ENCODE measurements at places on chromosomes 11 and 22.

GRCh38 chr11:93528252-93528651, 14.9 kb downstream of the SMCO4 start:
- no peak for DNase-seq

- no peak for DNase-seq
Observed at GRCh38 chr22:16963189-16963945, 44.7 kb downstream of the GAB4 start.

GRCh38 chr22:26025626-26026025, 143.6 kb upstream of the SEZ6L start:
- no peak for DNase-seq

DNA sequence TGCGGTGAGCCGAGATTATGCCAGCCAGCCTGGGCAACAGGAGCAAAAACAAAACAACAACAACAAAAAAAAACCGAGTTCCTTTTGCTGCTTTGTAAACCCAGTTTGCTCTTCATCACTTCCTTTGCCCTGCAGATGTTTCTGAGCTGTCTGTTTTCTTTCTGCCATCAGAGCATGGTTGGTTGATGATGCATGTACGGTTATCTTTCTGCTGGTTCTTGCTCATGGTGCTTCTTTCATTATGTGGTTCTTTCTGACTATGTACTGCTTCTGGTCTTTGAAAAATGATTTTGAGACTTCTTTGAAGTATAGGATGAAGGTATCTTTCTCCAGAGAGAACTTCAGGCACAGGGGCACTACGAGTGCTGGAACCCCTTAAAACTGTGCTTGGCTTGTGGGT, 13.2 kb downstream of the TANGO2 start:
- peak; percentile 32 for DNase-seq

GRCh38 chr11:73317373-73317772, 9.3 kb downstream of the ARHGEF17 start:
- DNase-seq: no peak

DNA sequence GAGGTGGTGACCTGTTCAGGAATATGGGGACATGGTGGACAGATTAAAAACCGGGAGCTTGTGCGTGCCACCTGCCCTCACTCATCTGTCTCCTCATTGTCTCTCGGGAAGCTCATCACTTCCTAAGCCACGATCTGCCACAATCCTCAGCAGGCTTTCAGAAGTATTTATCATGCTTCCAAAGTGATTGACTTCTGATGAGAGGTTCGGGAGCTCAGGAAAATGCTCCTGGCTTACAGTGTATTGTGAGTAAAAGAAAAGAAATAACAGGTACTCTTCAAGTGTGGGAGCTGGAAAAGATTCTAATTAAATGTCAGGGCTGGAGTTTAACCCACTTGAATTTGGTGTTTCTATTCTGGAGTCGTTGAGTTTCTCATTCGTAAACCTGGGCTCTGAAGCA, 91.9 kb upstream of the DRD2 start:
- no peak for DNase-seq
